GM13977 (cell line): ENCODE measurements at places on chromosomes 12 and 14.

DNA sequence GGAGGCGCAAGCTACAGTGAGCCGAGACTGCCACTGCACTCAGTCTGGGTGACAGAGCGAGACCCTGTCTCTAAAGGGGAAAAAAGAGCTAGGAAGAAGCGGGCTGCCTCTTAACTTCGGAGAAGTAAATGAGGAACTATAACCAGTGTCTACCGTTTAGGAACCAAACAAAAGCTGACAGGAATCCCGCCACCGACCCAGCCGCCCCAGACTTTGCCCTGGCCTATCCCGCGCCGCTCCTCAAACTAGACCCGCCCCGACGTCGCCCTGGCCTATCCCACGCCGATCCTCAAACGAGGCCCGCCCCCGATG lies 568 bp upstream of the SIVA1 start:
- no peak for DNase-seq

DNA sequence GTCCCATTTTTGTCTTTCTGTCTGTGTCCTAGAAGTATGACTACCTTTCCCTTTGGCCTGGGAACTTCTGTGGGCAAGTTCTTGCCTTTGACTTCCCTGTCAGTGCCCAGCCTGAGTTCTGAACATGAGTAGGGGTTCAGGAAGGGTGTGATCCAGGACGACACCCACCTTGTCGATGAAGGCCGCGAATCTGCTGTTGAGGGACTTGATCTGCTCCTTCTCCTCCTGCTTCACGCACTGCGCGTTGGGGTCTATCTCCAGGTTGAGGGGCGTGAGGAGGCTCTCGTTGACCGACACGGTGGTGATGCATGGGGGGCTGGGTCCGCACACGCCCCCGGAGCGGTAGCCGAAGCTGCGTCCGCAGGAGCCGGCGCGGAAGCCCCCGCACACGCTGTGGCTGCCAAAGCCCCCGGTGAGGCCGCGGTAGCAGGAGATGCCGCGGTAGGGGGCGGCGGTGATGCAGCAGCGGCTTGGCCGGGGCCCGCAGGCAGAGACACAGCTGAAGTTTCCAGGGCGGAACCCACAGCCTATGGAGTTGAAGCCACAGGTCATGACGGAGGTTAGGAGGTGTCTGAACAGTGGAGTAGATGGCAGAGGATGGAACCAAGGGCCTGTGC lies at the start of gene KRT83:
Gene KRT83 (minus strand): TSS at position 615 of the 617 bp plus-strand sequence. CDS start 63 bp downstream, at position 552.
- no peak for DNase-seq

GRCh38 chr12:13981296-13981962 lies at the start of gene GRIN2B:
Gene GRIN2B, minus strand, starts transcription at chr12:13981602. Its CDS starts 115,394 bp downstream, at chr12:13866208.
- no peak for DNase-seq

- no peak for DNase-seq
These were observed 30.9 kb upstream of the ANKRD9 start for GRCh38 chr14:102540315-102541028.

DNA sequence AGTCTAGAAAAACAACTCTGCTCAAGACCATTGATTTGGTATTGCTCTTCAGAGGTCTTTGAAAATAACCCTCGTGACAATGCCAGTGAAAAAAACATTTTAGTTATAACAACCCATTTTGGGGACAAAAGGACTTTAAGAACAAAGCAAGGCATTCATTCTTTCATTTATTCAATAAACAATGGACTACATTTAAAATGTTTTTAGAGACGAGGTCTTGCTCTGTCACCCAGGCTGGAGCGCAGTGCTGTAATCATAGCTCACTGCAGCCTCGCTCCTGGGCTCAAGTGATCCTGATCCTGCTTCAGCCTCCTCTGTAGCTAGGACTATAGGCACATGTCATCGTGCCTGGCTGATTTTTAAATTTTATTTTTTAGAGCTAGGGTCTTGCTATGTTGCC lies 7.7 kb upstream of the KICS2 start:
- DNase-seq: no peak

DNA sequence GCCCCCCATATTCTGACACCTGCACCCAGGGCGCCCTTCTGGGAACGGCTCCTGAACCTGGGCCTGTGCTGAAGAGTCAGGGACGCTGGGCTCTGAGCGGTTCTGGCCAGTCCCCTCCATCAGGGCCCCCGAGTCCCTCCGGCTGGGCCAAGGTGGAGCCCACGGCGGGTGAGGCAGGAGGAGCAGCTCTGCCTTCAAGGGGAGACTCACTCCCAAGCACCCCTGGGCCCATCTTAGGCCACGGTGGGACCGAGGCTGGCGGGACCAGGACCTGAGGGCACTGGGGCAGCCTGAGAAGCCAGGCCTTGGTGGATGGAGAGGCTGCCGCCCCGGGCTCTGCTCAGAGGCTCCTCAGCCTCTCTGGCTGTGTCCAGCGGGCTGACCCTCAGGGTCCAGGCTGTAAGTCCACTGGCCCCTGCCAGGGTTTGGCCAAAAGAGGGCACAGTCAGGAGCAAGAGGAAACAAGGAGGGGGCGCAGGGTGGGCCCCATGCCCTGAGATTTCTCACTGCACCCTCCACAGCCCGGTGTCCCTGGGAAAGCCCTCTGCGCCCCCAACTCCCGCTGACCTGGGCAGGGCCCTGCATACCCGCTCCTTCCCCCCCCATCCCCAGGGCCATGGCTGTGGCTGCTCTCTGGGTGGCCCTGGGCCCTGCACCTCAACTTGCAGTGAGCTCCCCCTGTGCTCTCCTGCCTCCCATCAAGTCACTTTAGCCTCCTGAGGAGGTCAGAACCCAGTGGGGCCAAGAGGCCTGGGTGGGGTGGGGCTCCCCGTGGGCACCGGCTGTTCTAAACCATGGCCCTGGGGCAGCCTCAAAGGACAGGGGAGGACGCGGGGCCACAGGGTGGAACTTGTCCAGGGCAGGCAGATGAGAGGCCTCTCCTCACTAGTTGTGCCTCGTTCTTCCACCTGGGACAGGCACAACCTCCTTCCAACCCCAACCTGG lies 266.4 kb upstream of the SFSWAP start:
- DNase-seq: no peak

DNA sequence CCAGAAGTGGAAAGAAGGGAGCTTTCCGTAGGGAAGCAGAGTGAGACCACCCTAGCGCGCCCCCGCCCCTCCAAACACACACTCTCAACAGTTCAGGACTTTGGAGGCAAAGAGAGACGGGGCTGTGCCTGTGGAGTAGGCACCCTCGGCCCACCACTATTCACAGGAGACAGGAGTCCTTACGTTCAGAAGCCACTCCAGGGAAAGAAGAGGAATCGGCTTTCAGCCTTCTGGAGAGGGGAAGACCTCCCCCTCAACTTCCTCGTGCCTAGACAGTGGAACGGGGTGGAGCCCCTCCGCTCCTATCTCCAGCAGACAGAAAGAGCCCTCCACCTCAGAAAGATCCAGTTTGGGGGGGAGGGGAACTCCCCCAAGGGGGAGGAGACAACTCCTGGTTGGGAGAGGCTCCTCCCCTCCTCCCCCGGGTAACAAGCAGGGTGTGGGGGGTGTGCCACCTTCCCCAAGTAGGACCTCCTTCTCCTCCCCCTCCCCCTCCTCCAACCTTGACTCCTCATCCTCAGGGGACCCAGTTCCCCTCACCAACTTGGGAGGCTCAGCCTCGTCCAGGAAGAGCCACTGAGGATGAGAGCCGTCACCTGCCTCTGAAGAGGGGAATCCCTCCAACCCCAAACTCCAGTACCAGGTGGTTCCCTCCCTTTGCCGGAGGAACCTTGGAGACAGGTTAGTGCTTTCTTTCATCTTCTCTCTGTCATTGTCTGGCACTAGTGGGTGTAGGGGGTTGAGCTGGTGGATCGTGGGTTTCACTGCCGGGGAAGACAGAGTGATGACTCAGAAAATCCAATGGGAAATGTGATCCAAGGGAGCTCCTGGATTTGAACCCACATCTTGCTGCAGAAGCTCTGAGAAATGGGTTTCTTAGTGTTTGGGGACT lies 883 bp downstream of the FOXJ2 start:
- peak; percentile 75 for DNase-seq

GRCh38 chr12:88420457-88420856 lies 159.8 kb downstream of the KITLG start:
- no peak for DNase-seq

GRCh38 chr12:87953256-87953860 lies 75.8 kb downstream of the C12orf50 start:
- DNase-seq: peak; percentile 26

GRCh38 chr14:70780396-70781075 lies 28.8 kb downstream of the MAP3K9 start:
- peak; percentile 47 for DNase-seq

- peak; percentile 77 for DNase-seq
These were observed 2.6 kb downstream of the ITPK1 start for GRCh38 chr14:93112891-93113677.

- peak; percentile 50 for DNase-seq
These were observed 772.9 kb downstream of the MED13L start for GRCh38 chr12:115504306-115505290.

- no peak for DNase-seq
These were observed 21.5 kb downstream of the CPSF2 start for GRCh38 chr14:92143309-92143708.

DNA sequence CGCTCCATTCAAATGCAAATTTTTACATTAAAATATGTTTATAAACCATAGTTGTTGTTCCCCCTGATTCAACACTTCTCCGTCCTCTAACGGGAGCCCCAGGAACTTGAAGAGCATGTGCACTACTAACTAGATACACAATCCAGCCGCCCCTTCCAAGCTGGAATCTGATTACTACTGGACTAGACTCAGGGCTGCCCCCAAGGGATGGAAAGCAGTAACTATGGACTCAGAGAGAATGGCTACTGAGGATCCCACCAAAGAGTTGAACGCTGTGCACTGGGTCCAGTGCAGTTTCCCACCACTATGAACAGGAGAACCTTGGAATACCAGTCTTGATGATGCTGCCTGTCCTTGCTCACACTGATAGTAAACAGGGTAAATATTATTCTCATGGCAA lies 48.6 kb upstream of the PCNX1 start:
- no peak for DNase-seq

GRCh38 chr12:2119266-2119665 lies 66.5 kb downstream of the CACNA1C start:
- no peak for DNase-seq

DNA sequence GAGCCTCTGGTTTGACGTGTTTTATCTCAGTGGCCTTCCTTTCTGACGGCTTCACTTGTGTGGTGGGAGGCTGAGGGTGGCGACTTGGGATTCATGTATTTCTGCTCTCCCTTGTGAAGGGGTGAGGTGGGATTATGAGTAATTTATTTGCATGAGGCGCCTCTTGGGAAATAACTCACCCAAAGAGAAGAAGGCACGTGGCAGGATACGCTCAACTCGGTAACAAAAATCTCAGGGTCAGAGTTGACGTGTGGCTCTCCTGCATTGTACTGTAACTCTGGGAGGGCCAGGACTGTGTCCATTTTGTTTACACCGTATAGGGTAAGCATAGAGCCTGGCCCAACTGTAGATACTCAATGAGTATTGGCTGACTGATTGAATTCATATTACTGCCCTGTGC lies 14.6 kb upstream of the C1S start:
- no peak for DNase-seq

- DNase-seq: peak; percentile 53
These were observed 68.8 kb upstream of the SFSWAP start for GRCh38 chr12:131642101-131642540.

DNA sequence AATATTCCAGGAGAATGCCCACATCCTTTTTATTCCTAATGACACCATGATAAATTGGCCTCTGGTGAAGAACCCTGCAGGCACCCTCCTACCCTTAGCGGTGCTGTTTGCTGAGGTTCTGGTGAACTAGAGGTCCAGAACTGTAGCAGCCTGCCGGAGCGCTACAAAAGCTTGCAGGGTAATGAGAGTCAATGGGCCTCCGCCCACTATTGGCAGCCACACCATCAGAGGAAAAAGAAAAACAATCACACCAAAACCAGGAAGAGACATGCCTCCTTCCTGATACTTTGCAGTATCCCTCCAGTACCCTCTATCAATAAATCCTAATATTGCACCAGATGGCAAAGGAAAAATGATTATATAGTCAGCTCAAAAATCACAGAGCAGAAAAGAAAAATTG lies 142.9 kb downstream of the SPTSSA start:
- DNase-seq: no peak

DNA sequence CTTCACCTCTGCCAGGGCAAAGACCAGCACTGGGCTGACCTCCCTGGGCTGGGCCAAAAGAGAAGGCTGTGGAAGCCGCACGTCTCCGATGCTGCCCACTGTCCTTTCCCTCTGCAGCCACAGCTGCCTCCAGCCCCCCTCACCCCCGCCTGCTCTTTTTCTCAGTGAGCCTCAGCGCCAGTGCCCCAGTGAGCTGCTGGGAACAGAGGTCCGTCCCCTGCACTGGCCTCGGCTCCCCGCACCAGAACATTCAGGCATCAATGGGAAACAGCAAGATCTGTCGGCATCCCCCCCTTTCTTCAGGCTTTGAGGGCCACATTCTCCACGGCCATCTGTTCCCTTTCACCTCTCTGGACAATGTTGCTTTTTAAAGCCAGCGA lies 398.1 kb downstream of the ZFP36L1 start:
- no peak for DNase-seq

GRCh38 chr14:81246461-81247270 lies 25.9 kb upstream of the GTF2A1 start:
- DNase-seq: no peak

- peak; percentile 19 for DNase-seq
These were observed 44.7 kb downstream of the PALS1 start for GRCh38 chr14:67285876-67286452.

GRCh38 chr12:122064780-122065588 lies 13.6 kb upstream of the MLXIP start:
- DNase-seq: no peak

DNA sequence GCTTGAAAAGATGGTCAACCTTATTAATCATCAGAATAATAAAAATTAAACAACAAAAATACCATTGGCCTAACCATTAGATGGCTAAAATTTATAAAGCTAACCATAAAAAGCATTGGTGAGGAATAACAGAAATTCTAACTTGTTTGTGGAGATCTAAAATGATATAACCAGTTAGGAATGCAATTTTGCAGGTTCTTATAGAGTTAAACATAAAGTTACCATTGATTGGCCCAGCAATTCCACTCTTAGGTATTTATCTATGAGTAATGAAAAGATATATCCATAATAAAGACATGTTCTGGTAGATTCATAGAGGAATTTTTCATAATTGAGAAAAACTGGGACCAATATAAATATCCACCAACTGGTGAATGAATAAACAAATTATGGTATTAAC lies 1098.6 kb downstream of the FSCB start:
- DNase-seq: no peak

GRCh38 chr14:83164591-83164990 lies 1630.9 kb upstream of the SEL1L start:
- DNase-seq: no peak
